ENCODE measurements at places on chromosomes 7 and 10. TPM values are rescaled to one million over a fixed set of nuclear protein-coding genes. Genes with fewer than 3 reads are reported as not detected.

LRRD1 gene
- total RNA-seq, result not detected

LOXL4 gene
- total RNA-seq, result not detected

DNA sequence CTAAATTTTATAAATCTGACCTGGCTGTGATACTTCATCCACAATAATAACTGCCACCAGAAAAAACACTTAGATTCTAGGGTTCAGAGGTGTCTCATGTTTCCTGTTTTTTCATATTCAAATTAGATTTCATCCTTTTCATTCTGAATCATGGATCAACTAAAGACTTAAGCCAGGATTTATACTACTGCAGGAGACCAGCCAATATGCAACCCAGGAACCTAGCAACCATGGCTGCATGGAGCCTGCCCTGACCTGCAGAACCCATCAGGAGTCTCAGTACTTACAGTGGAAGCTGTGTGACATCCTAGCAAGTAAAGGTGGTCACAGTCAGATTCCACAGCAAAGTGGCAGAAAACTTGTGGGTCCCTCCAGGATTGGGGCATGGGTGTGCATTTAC is 40.5 kb upstream of the RNF148 start:
- no peak for DNase-seq

GRCh38 chr7:88146616-88147015 is 73.2 kb downstream of the SRI start:
- no peak for DNase-seq

PRSS37 gene
- total RNA-seq, result not detected

TBX20 gene
- total RNA-seq, result not detected

GRCh38 chr10:44883593-44884331 is 27.4 kb upstream of the TMEM72 start:
- DNase-seq, result no peak

GRCh38 chr7:45196374-45196773 is 38.8 kb downstream of the RAMP3 start:
- DNase-seq, result peak; percentile 82

- DNase-seq, result no peak
These were observed 164.9 kb upstream of the EEPD1 start for GRCh38 chr7:35988105-35988504.

GRCh38 chr7:80722616-80723195 is 84.3 kb downstream of the CD36 start:
- no peak for DNase-seq

GNGT1 gene
- total RNA-seq, result not detected

DNA sequence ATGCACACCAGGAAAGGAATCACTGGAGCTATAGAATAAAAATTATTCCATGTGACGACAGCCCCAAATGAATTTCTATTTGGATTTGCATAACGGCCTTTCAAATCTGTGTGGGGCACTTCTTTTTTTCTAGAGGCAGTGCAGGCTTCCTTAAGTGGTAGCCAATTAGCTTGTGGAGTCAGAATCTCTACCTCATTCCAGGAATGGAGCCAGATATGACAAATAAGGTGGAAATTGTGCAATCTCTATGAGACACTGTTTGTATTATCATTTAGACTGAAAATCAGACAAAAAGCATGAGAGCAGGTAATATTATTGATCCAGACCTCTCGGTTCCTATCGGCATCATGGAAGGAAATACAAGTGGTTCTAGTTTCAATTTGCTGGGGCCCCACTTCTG is 78.7 kb downstream of the BEND7 start:
- no peak for DNase-seq

DNA sequence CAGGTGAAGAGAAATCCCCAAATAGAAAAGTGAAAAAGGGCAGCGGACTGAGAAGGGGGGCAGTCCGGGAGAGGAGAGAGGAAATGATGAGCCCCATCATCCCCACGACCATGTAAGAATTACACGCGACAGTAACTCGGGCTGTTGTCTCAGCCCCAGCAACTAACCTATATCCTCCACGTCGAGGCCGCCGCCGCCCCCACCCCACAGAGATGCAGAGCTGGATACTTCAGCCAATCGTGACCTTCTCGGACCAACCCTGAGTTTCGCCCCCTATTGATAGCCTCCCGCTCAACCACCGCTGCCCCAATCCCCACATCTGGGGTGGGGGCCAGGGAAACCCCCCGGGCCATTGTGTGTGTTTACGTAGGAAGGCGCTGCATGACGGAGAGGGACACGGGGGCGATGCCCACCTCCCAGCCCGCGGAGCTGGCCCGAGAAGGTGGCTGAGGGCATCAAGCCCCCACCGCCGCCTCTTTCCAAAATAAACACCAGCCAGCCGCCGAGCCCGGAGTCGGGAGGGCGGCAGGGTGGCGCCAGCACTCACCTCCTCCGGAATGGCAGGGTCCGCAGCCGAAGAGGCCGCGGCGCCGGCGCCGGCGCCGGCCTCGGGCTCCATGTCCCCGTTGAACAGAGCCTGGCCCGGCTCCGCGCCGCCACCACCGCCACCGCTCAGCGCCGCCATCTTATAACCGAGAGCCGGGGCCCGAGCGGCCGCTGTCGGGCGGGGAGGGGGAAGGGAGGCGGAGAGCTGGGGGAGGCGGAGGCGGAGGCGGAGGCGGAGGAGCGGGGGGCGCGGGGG is 509 bp downstream of the BRAF start:
- DNase-seq, result peak; percentile 79

CYP3A7 gene
- not detected for total RNA-seq

GRCh38 chr7:26543951-26544350 is 252.3 kb downstream of the SNX10 start:
- no peak for DNase-seq

GRCh38 chr10:102585026-102585425 is 59.3 kb upstream of the TRIM8 start:
- no peak for DNase-seq

- DNase-seq, result no peak
These were observed 14.2 kb downstream of the TFAM start for GRCh38 chr10:58399410-58399809.

AKR1C8 gene
- total RNA-seq, result not detected

KNDC1 gene
- 1.2 TPM for total RNA-seq

TLL2 gene
- not detected for total RNA-seq

DNA sequence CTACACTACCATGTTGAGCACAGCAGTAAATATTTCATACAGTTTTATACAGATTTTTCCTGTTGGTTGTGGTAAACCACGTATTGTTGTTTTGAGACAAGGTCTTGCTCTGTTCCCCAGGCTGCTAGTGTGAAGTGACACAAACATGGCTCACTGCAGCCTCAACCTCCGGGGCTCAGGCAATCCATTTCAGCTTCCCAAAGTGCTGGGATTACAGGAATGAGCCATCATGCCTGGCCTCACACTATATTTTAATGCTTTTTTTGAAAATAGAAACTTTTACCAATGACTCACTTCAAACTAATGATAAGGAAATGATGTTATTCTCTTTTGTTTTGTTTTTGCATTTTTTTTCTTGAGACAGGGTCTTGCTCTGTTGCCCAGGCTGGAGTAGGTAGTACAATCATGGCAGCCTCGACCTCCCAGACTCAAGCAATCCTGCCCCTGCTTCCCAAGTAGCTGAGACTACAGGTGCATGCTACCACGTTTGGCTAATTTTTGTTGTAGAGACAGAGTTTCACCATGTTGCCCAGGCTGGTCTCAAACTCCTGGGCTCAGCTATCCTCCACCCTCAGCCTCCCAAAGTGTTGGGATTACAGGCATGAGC is 210.6 kb downstream of the TPST1 start:
- no peak for DNase-seq

DNA sequence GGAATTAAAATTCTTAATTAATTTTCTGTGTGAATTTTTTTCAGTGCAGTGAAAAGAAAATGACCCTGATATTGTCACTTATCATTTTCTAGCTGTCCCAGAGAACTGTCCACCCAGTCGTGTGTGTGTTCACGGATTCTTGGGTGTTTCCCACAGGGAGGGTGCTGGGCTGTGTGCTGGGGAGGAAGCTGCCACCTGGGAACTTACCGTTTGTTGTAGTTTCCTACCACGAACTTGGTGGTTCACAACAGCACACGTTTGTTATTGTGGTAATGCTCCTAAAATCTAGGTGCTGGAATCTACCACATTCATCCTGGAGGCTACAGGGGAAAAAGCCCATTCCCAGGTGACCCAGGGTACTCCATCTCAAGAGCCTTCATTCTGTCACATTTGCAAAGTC is 276.1 kb downstream of the GLRX3 start:
- no peak for DNase-seq

CDK5 gene
- 11.6 TPM for total RNA-seq

AMZ1 gene
- 0.34 TPM for total RNA-seq

- DNase-seq, result no peak
These were observed 205.5 kb upstream of the LRRN3 start for GRCh38 chr7:110885474-110885873.

CPN1 gene
- not detected for total RNA-seq

GRCh38 chr7:44958645-44959344 is 20.0 kb downstream of the MYO1G start:
- DNase-seq, result no peak

- no peak for DNase-seq
These were observed 14.6 kb downstream of the SHTN1 start for GRCh38 chr10:116990276-116990800.

DNA sequence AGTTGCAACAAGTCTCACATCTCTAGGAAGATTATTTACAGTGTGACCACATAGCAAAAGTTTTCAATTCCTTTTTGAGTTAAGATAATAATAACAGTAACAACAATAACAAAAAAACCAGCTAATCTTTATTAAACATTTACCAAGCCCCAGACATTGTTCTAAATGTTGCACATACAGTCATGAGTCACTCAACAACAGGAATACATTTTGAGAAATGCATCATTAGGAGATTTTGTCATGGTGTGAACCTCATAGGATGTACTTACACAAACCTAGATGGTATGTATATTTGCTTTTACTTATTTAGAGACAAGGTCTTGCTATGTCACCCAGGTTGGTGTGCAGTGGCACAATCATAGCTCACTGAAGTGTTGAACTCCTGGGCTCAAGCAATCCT is 52.0 kb downstream of the SPAM1 start:
- no peak for DNase-seq

GIGYF1 gene
- total RNA-seq, result 53.2 TPM

- DNase-seq, result no peak
These were observed 342.3 kb upstream of the SEMA3D start for GRCh38 chr7:85529201-85529600.

ZNF679 gene
- not detected for total RNA-seq

DNA sequence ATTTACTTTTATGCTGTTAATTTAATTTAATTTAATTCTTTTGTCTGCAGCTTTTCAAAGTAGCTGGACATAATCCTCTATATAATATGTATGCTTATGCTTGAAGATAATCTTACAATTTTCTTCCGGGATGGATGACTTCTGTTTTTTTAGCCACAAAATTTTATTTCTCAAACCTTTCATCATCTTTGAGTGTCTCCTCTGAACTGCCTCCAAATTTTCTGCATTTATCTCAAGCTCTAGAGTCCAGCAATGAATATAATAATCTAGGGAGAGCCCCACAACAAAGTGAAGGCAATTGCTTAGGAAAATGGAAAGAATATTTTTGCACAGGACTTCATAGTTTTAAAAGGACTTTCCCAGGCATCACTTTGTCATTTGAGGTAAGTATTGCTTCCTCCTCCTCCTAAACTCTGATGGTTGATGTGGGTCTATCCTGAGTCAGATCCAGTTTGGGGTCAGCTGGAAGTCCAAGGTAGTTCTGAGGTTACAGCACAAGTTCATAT is 53.7 kb upstream of the FAM3C start:
- DNase-seq, result no peak

DNA sequence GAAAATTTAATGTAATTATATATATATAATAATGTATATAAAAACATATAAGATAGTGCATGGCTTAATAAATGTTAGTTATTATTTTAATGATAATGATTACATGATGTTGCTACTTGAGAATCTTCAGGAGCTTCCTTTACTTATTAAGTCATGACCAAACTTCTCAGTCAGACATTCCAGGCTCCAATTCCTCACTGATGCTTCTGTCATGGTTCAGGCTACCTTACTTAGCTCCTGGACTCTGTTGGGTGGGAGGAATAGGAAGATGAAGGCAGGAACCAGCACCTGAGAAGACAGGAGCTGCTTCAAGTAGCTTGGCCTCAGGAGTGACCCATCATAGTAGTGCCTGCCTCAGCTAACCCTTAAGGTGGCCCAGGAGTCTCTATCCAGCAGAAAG is 55.0 kb upstream of the EEPD1 start:
- no peak for DNase-seq

GRCh38 chr7:30905078-30906012 is 6.3 kb upstream of the AQP1 start:
- DNase-seq, result no peak

DNA sequence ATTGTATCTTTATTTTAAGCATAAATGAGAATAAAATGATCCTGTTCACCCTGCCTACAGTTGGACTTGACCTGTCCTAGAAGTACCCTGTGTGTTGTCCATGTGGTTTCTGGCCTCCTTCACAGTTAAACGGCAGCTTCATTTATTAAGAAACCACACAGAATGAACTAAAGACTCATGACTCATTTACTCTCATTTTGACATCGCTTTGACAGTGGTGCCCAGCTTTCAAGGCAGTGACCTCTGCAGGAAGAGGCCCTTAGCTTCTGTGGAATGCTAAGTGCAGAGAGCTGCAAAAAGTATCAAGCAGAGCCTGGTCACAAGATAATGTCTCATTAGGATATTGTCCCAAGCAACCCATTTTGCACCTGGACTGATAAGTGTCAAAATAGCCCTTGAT is 93.4 kb downstream of the AVL9 start:
- DNase-seq, result peak; percentile 16

- DNase-seq, result no peak
These were observed 68.4 kb upstream of the PDCD4 start for GRCh38 chr10:110803239-110803749.

CYP3A5 gene
- total RNA-seq, result not detected

CYP2C19 gene
- total RNA-seq, result 0.19 TPM

OR9A2 gene
- total RNA-seq, result not detected

NUTM2D gene
- 1.5 TPM for total RNA-seq

- DNase-seq, result no peak
These were observed 570.2 kb downstream of the PHTF2 start for GRCh38 chr7:78368771-78369170.

GRCh38 chr7:50400114-50400513 is 50.0 kb downstream of the FIGNL1 start:
- no peak for DNase-seq

GRCh38 chr10:118850418-118851061 is 95.8 kb upstream of the CACUL1 start:
- DNase-seq, result peak; percentile 82

LARP4B gene
- 103 TPM for total RNA-seq

DNA sequence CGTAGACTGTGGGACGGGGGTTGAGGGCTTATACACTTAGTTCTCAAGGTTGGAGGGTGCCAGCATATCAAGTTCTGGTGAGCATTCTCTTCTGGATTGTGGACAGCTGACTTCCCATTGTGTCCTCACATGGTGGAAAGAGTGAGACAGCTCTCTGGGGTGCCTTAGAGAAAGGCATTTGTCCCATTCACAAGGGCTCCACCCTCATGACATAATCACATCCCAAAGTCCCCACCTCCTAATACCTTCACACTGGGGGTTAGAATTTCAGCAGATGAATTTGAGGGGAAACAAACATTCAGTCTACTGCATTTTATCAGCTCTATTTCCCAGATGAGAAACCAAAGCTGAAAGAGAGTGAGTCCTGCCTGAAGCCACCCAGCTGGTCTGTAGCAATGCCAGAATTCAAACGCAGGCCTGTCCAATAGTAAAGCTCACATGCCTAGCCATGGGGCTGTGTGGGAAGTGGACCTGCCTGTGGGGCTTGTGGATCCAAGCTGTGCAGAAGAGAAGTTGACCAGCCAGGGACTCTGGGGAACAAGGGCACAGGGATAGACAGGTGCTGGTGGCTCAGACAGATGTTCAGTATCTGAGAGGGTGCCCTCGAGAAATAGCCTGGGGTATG is 34.9 kb upstream of the LOXL4 start:
- no peak for DNase-seq

All from activated T-cell treated with anti-CD3 and anti-CD28 coated beads, Interleukin-2, amount 50 U/mL, for 72 hours (primary cell).